ENCODE measurements at places on chromosomes 12 and 14.

- DNase-seq, result no peak
Observed at GRCh38 chr12:14187002-14187401, 178.5 kb upstream of the ATF7IP start.

- DNase-seq, result no peak
Observed at GRCh38 chr14:70708717-70709570, 67.2 kb downstream of the TTC9 start.

DNA sequence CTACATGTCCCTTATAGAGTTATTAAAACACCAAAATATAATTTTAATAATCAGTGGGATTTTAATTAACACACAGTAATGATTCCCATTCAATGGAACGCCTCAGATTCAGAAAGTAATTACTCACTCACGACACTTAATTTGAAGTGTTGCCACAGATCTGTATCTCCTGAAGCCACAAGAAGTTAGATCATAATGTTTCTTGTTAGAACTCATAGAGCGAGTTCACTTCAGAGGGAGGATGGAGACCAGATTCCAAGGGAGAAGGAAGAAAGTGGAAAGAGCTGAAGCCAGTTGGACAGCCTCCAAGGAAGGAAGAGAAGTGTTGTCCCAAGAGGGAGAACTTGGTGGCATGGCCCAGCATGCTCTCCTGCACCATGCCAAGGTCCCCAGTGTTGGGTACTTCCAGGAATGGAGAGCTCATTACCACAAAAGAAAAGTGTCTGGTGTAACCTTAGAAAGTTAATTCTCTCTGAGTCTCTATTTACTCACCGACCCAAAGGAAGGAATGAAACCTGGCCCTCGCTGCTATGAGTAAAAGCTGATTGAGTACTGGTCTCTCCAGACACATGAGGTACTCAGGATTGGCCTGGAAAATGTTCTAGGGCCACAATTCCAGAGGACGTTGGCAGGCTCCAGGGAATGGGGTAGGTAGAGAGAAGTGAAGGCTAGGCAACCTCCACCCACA lies 305.4 kb downstream of the BCL11B start:
- no peak for DNase-seq

- DNase-seq, result no peak
Observed at GRCh38 chr12:128976120-128976738, 123.0 kb downstream of the GLT1D1 start.

DNA sequence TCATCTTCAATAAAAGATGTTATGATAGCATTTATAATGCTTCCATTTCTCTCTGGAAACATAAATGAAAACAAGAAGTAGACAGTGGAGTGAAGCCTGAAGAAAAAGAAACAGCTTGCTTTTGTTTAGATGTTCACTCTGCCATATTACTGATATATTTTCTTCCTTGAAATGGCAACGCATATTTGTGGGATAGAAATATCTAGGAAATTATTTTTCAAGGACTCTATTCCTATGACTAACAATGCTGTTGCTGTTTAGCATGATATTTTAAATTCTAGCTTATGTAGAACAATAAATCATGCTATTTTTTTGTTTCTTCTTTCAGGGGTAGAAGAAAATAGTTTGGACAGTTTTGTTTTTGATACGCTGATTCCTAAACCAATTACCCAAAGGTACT lies 359.0 kb downstream of the NAV3 start:
- DNase-seq, result no peak

DNA sequence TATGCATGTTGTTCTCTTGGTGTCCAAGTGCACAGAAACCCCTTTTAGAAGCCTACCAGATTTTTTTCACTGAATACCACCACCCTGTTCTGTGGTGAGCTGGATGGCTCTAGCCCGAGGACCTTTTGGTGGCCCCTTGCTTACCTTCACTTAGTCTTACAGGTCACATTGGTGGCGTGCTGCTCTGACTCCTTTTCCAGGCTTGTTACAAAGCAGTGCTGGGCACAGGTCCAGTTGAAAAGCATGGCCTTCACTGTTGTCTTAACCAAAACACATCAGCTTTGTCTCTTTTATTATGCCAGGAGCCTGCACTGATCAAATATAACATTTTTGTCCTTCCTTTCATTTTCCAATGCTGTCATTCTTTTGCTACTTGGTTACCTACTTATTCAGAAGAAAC lies 43.6 kb upstream of the ARHGAP5 start:
- no peak for DNase-seq

DNA sequence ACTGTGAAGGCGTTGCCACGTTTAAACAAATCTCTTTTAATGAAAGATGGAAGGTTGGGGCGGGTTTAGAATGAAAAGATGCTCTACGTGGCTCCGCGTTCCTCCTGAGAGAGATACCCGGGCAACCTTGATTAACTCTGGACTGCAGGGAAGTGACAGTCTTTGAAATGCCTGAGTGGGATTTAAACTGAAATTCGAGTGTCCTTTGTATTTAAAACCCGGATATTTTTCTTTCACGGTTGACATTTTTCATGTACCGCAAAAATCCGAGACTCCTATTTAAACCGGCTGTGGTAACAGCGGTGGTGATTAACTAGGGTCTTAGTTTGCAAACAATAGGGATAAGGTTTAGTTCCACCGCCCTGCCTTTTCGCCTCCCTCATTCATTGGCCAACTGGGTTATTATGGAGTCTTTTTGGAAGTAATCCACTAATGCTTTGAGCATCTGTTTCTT lies 707 bp downstream of the G2E3 start:
- no peak for DNase-seq

- DNase-seq, result no peak
Observed at GRCh38 chr12:94033784-94034183, 114.6 kb upstream of the PLXNC1 start.

DNA sequence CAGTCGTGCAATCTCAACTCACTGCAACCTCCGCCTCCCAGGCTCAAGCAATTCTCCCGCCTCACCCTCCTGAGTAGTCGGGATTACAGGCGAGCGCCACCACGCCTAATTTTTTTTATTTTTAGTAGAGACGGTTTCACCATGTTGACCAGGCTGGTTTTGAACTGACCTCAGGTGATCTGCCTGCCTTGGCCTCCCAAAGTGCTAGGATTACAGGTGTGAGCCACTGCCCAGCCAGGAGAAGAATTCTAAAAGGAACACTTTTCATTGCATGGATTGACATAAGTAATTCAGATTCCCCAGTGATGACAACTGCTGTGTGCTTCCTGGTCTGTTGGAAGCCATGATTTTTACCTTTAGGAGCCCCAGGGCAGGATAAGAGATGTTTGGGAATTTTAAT lies 22.1 kb downstream of the DMAC2L start:
- DNase-seq, result no peak

- no peak for DNase-seq
Observed at GRCh38 chr14:85342858-85343607, 186.9 kb upstream of the FLRT2 start.

GRCh38 chr12:73112035-73112816 lies 840.1 kb downstream of the TRHDE start:
- DNase-seq, result no peak

- DNase-seq, result no peak
Observed at GRCh38 chr12:132279184-132279889, 50.1 kb downstream of the GALNT9 start.

DNA sequence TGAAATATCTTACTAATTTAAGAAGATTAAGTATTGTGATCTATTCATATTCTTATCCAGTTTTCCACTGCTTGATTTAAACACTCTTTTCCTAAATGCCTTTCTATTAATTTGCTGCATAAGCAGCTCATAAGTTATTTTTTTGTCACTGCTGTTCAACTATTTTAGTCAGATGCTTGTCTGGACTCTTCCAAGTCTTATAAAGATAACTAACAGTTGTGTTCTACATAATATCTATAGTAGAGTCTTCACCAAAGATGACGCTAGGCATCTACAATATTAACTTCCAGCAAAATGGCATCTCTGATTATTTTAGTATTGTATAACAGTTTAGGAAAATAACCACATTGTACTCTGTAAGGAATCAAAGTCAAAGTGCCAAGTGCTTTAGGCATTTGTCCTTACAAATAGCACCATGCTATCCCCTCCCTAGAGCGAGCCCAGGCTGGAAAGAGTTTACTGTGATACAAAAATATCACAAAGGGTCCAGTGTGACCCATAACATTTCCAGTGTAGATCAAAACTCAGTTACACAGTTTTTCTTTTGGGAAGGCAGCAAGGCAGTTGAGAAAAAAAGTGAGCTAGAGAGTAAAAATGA lies 98.2 kb downstream of the DENND5B start:
- DNase-seq, result no peak

DNA sequence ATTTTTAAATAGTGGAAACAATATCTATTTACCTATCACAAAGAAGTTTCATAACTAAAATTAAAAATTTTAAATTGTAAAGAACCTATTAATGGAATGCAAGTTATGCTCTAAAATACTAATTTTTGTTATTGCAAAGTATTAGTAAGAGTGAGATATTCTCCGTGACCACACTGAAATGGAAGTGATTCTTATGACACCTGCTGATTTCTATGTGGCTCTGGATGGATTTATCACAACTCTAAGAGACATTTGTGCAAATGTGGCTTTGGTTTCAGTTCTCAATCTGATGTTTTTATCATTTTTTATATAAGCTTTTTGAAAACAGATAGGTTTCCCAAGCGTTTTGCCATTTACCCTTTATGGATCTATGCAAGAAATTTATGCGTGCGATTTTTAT lies 497.8 kb downstream of the NAV3 start:
- DNase-seq, result no peak

DNA sequence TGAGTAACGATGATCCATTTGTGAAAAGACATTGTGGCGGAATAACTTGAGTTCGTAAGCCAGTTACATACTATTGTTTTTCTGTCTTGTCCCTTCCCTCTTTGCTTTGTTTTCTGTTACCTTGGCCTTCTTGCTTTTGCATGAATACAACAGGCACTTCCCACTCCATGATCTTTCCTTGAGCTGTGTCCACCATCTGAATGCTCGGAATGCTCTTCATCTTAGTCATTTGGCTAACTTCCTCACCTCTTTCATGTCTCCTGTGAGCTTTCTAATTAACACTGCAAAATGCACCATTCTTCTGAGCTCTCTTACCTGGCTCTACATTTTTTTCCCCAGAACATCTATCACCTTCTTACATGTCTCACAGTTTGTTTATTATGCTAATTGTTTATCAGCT lies 10.0 kb downstream of the KNTC1 start:
- no peak for DNase-seq

DNA sequence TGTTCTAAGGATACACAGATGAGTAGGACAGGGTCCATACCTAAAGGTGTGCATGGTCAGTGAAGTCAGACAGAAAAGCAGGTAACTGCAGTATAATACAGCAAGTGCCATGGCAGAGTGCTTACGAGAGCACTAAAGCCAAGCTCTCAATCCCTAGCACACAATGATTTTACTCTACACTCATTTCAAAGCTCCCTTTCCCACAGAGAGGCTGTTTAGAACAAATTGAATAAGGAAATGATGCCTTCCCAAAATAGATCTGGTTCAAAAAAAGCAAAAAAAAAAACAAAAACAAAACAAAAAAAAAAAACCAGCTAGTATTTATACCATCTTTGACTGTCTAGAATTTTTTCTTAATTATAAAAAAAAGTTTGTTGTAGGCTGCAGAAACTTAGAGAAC lies 74.1 kb downstream of the HECTD4 start:
- DNase-seq, result no peak

DNA sequence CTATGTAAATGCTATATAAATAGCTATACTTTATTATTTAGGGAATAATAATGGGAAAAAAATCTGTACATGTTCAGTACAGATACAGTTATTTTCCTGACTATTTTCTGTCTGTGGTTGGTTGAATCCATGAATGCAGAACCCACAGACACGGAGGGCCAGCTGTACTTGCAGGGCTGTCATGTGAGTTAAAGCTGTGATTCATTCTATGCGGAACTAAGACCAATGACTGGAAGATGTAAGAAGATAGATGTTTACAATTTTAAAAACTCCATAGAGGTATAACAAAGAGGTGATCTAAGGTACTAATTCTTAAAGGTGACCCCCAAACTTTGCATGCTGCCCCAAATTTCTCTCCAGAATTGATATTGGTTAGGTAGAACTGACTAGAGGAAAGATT lies 14.6 kb downstream of the PCNX4 start:
- no peak for DNase-seq

DNA sequence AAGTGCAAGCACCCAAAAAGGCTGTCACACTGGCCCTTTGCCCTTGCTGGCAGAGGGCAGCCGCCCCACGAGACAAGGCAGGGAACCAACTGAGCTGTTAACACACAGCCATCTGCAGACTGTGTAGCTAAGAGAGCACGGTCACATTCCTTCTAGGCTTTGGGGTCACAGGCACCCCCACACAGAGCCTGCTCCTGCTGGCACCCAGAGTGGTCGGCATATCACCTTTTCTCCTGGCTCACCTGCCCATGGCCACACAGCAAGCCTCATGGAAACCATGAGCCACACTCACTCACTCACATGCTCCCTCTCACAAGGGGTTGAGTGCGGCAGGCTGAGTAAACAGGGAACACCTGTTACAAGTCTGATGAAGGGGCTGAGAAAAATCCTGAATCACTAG lies 214.5 kb downstream of the PCNX1 start:
- no peak for DNase-seq

- no peak for DNase-seq
Observed at GRCh38 chr14:68089146-68089731, 269.7 kb downstream of the RAD51B start.

GRCh38 chr14:34770901-34771300 lies 56.5 kb upstream of the CFL2 start:
- no peak for DNase-seq

DNA sequence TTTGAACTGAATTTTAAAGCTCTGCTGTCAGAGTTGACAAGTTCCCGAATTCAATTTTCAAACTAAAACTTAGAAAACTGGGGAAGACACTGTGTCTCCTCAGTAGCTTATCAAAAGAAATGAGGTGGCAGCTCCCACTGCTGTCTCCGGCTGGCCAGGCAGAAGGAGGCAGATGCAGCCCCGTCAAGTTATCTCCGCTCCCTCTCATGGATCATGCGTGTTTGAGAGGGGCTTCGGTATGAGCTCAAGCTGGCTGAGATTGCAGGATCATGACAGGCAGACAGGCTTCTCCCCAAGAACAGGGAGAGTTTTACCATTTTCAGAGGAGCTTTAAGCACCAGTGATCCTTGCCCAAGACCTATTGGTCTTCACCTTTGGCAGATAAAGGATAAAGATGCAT lies 88.8 kb downstream of the NEDD1 start:
- no peak for DNase-seq

- DNase-seq, result no peak
Observed at GRCh38 chr14:50726372-50727107, 58.4 kb upstream of the SAV1 start.

DNA sequence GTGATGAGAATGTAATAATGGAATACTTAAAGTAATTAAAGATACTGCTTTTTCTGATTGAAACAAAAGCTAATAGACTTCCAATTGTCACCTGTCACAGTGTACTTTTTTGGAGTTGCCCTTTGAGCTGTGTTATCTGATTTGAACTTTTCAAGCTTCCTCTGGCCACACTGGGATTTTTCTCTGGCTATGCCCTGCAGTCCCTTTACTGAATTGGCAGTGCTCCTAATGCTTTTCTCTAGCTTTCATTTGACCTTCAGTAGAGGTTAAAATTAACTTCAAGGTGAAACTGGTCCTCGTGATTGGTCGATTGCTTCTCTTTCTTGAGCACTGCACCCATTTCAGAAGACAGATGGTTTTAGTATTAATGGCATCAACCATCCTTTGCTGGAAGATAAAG lies 89.2 kb downstream of the CRADD start:
- no peak for DNase-seq

Data from T follicular helper cell (primary cell).